ENCODE measurements at places on chromosomes 4 and X.

DNA sequence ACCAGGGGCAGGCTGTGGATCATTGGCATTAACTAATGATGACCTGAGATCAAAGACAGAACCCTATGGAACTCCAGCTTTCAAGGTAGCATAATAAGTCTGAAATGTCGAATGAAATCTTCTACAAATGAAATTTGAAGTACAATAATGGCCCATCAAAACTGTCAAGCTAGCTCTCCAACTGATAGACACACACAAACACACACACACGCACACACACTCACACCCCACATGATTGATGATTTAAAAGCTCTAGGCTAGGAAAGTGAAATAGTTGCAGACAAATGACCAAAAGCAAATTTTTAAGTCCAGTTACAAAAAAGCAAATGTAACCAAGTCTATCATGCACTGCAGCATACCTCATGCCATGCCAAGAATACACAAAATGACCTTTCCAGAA, 655.7 kb downstream of the C4orf33 start:
- DNase-seq, result no peak

- peak; percentile 83 for DNase-seq
These were observed 110.7 kb downstream of the WDFY3 start for GRCh38 chr4:84855774-84856173.

GRCh38 chr4:113003841-113004240, 45.6 kb upstream of the ANK2 start:
- DNase-seq, result no peak

DNA sequence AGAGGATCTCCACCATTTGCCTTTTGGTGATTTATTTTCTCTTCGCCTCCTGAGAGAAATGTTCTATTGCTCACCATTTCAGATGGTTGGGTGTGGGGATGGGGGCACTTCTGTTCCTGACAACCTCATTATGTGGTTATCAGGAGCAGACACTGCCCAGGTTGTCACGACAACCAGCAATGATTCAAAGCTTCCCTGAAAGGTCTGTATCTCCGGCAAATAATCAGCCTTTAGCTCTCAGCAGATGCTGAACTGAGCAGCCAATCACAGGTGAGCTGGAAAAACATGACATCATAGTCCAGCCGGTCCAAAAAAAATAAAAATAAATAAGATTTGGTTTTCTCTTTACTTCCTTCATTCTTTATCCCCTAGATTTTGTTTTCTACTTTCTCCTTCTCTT, 5.5 kb upstream of the PAK3 start:
- DNase-seq, result no peak

- no peak for DNase-seq
These were observed 73.7 kb downstream of the BEND2 start for GRCh38 chrX:18146954-18147353.
